ENCODE measurements at places on chromosomes 5 and 9.

DNA sequence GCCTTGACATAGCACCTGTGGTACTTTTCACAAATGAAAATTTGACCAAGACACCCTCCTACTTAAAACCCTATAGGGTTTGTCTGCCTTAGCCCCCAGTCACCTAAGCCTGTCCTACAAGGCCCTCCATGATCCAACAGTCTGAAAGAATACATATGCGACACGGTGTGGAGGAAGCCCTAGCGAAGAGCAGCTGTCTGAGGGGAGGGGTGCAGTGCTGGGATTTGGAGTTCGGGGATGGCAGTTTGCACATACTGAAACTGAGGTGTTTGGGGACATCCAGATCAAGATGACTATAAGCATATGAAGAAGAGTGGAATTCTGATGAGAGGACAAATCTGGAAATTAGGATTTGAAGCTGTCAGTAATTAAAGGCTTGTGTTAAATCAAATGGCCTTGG lies 7.2 kb upstream of the MYORG start:
- no peak for DNase-seq

DNA sequence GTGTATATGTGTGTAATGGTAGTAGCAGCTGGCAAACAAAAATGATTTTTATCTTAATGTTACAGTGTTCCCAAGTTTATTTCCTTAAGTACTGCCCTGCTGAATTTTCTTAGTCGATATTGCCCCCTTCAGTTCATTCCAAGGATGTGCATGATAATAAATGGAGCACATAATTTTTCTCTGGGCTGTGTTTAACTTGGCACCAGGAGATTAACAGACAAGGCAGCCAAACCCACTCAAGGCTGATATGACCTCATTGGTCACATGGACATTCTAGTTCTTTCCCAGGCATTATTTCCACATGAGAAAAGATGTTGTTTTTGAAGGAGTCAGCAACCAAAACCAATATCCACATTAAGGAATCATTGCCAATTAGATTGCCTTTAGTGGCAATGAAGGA lies 61.8 kb downstream of the COX7C start:
- DNase-seq: peak; percentile 85

- DNase-seq: no peak
Measured at GRCh38 chr9:120918931-120919842, 7.4 kb downstream of the TRAF1 start.

DNA sequence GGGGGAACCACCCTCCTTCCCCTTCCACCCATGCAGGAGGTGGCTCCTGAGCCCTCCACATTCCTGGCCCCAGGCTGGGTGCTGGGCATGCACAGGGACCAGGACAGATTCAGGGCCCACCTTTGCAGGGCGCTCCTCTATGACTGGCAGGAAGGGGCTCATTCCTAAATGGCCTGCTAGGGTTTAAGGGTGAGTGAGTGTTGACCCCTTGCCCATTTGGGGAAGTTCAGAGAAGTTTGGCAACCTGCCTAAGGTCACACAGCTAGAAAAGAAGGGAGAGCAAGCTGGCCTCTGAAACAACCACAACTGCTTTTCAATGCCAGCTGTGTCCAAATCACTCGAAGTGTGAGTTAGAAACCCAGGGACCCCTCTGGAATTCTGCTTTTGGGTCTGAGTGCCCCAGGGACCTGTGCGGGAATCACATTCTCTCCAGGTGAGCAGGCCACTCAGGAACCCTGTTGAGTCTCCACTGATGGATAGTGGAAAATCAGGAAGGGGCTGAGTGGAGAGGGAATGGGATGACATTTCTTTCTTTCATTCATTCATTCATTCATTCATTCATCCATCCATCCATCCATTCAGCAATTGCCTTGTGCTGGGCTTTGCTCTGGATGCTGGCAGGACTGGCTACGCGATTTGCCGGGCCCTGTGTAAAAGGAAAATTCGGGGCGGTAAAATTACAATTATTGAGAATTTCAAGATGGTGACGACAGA lies 191.9 kb downstream of the C9orf50 start:
- DNase-seq: no peak

DNA sequence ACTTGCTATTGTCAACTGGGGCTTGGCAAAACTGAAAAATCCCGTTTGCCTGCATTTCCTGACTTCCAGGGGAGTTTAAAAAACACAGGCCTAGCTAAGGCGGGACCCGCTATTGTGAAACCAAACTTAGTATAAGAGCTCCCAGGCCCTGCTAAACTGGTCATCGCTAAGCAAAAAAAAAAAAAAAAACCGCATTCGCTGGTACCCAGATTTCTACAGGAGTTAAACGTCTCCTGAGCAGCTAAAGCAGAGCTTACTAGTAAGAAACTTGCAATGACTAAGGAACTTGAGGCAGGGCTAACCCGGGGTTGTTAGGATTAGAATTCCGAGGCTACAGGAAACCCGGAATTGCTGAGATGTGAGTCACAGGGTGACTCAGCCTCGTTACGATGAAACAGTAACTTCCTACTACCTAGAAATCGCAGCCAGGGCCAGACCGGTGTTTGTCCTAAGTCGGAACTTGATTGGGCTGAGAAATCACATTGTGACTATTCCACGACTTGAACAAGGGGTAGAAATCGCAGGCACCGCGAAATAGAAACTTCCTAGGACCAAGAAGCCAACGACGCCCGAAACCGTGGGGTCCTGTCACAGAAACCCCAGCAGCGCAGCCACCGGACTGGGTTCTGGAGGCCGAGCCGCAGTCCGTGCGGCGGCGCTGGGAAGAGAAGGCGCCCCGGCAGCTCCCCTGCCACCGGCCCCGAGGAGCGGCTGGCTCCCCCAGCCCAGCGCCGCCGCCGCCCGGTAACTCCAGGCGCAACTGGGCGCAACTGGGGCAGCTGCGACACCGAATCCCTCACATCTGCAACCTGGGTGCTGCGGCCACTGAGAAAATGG lies 89.4 kb downstream of the ANXA2R start:
- DNase-seq: peak; percentile 99

DNA sequence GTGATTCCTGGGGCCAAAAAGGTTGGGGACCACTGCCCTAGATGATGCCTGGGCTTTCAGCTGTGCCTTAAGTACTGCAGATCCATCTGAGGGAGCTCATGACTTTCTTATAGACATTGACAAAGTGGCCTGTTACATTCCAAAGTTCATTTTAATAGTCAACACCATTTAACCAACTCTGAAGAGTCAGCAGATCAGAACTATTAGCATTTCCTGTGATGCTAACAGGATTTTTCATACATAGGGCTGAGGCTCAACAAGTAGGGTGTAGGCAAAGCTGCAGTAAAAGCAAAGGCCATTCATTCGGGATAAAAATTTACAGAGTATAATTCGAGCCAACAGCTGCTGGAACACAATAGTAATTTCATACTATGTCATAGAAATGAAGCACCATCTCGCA lies 105.4 kb downstream of the LPAR1 start:
- DNase-seq: no peak

- no peak for DNase-seq
Measured at GRCh38 chr5:39282561-39282960, 63.2 kb upstream of the FYB1 start.

GRCh38 chr5:141902015-141902814 lies 21.5 kb upstream of the DELE1 start:
- no peak for DNase-seq

- no peak for DNase-seq
Measured at GRCh38 chr9:136531186-136531903, 14.5 kb downstream of the NOTCH1 start.

- no peak for DNase-seq
Measured at GRCh38 chr5:8923526-8923925, 622.3 kb downstream of the SEMA5A start.

DNA sequence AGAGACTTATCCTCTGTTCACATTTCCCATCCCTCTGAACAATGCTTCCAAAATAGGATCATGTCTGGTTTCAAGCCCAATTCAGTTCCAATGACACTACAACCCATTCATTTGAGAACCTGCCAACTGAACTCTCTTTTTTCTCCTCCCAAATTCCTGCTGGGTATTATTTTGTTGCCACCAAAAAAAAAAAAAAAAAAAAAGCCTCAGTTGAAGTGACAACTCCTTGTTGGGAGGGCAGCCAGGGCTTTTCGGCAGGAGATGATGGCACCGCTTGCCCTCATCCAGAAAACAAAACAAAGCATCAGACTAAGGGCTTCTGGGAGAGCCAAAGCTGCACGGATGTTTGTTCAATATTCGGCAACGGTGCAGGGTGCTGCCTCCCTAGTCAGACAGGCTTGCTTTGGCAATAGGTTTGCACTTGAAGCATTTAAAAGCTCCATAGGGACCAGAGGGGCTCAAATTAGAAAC lies 30.6 kb upstream of the TRIM32 start:
- DNase-seq: no peak

GRCh38 chr9:116516456-116516855 lies 170.6 kb upstream of the TRIM32 start:
- DNase-seq: peak; percentile 31

DNA sequence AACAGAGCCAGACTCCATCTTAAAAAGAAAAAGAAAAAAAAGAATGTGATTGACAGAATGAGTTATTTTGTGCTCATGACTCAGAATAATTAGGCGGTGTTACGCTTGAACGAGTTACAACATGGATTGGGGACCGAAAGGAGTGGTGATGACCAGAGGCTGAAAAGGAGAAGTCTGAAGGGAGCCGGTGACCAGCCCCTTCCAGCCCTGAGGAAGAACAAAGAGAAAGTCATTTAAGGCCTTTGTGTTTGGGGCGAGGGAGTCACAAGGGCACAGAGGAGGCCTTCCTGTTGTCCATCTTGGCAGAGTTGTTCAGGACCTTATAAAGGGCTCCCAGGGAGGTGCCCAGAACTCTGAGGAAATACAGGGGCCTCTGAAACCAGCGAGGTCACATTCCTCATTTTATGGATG lies 131.6 kb downstream of the GOLPH3 start:
- DNase-seq: no peak

GRCh38 chr9:127796852-127797370 lies 5.8 kb upstream of the FPGS start:
- DNase-seq: no peak

DNA sequence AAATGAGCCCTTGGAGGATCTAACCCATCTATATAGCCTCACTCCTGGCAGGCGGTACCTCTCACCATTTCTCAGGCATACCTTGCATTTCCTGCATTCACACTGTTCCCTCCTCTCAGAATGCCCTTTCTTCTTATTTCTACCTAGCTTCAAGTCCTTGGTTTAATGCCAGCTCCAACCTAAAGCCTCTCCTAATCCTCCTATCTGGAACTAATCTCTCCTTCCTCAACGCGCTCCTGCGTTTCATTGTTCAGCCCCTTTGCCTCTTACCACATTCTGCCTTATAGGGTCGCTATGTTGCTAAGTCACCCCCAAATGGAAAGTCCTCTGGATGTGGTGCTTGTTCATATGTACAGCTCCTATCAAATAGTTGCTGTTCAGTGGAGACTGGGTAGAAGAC lies 288.5 kb upstream of the TUT7 start:
- no peak for DNase-seq

DNA sequence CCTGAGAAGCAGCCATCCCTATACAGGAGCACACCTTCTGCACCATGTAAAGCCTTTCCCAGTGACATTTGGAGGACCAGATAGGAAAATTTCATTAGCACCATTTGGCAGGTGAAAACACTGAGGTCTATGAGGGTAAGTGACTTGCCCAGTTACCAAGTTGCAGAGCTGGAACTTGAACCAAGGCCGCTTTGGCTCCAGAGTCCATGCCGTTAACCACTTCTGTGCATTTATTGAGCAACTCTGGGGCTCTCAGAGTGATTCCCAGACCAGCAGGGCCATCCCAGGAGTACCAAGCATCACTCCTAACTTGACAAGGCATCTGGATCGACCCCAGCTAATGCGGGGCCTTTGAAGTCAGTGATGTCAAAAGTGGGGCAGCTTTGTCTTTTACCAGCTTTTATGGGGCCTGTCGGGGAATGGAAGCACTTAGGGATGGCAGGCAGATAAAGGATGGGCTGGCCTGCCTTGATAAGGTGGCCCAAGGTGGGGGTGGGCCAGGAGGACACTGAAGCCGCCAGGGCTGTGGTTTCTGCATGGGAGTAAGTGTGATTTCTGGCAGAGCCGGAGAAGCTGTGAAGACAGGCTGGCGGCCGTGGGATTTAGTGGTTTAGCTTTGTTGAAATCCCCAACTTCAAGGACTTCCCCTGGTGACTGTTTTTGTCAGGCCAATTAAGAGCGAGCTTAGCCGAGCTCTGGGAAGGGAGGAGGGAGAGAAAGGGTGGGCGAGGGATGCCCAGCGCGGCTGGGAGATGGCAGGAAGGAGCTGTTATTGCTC lies 127.3 kb downstream of the MACROH2A1 start:
- DNase-seq: no peak

DNA sequence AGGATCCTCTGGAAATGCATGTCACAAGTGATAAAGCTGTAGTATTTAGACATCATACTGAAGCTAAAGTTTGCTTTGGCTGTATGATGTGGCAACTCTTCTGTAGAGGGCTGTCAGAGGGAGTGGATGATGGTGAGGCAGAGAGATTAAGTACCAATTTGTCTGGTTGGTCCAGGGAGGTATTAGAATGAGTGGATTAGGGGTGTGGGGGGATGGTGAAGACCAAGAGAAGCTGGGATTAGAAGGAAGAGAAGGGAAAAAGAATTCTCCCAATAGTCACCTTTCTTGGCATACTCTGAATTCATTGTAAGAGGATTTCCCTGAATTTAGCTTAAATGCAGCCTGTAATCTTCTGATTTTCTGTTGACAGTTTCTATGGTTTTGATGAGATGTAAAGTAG lies 3.6 kb downstream of the PCDHAC2 start:
- DNase-seq: no peak

DNA sequence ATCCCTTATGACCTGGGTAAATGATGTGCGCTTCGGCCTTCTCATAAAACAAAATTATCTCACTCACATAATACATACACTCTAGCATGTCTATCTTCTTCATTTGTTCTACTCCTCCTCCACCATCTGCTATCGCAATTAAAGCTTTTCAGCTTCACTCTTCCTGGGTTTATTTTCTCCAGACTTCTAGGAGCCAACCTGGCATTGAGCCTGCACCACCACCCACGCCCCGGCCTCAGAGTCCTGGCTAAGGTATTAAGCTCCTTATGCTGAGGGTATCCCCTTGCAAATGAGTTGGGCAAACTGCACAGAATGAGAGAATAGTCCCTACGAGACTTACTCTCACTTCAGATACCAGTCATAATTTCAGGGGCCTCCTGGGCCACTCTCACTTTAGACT lies 236.1 kb upstream of the CDH12 start:
- DNase-seq: no peak

- no peak for DNase-seq
Measured at GRCh38 chr5:175658299-175659145, 651 bp downstream of the HRH2 start.
